Kidney epithelial cell (primary cell): ENCODE measurements at places on chromosomes 7 and 10. TPM values are rescaled to one million over a fixed set of nuclear protein-coding genes. Genes with fewer than 3 reads are reported as not detected.

The ADRB1 gene
- 0.04 and 0.21 TPM in 2 replicates for total RNA-seq

The H2BK1 gene
- not detected in 2 replicates for total RNA-seq

- no peak for DNase-seq
These were observed 146.5 kb upstream of the AOAH start for GRCh38 chr7:36870625-36871354.

The OR2A7 gene
- total RNA-seq = 2.8 and 3.0 TPM in 2 replicates

The BTBD16 gene
- total RNA-seq = 2.0 TPM in 1 of 2 replicates, not detected in the other

DNA sequence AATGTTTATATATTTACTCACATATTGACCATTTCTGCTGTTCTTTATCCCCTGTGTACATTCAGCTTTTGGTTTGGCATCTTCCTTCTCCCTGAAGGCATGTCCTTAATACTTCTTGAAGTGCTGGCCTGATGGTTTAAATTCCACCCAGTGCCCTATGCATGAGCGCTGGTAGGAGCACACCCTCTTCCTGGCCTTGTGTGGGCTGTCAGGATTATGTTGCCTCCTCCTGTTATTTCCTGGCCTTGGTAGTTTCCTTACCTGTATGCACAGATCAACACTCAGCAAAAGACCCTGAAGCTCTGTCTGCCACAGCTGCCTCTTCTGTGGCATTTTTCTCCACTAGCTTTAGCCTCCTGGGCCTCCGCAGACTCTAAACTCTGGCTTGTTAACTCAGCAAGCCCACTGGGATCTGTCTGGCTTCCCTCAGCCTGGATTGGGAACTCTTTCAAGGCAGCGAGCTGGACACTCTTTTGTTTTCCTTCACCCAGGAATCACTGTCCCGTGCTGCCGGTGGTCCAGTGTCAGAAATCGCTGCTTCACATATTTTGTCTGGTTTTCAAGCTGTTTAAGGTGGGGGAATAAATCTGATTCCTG lies 595.2 kb downstream of the SDK1 start:
- no peak for DNase-seq

GRCh38 chr7:2387897-2388636 lies 15.3 kb upstream of the CHST12 start:
- no peak for DNase-seq
